ENCODE measurements at places on chromosomes 5 and 9.

- DNase-seq: no peak
Measured at GRCh38 chr5:52139888-52140615, 647.7 kb upstream of the ITGA1 start.

- DNase-seq: no peak
Measured at GRCh38 chr5:143084407-143084806, 314.2 kb downstream of the ARHGAP26 start.

GRCh38 chr9:132293145-132293721 is 61.6 kb downstream of the SETX start:
- DNase-seq: no peak

DNA sequence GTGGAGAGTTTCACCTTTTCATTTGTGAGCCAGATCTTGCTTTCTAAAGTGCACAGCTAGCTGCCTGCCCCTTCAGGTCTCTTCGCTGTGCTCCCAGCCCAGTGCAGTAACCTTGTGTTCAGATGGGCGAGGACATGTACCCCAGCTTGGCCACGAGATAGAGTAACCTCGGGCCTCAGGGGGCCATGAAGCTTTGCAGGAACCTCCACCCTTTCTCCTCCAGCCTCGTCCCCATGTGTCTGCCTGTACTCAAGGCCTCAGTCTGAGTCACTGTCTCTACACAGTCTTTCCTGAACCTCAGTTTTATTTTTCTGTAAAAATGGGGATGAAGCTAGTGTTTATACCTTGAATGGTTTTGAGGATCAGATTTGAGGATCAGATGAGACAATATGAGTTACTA is 37.9 kb downstream of the ERGIC1 start:
- DNase-seq: no peak

GRCh38 chr5:107593009-107593408 is 77.7 kb downstream of the EFNA5 start:
- DNase-seq: no peak

DNA sequence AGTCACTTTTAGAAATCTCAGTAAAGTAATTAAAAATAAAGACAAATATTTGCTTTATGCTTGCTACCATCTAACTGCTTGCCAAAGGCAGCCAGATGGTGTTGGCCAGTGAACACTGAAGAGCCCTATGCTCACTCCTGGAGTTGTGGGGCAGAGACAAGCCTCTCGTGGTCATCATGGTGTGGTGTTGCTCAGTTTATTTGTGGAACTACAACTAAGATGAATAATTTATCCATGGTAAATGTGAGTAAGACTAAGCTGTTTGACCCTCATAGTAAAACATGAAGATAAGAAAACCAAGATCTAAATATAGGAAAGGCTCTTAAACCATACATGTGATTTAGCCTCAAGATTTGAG is 100.7 kb downstream of the PDE8B start:
- DNase-seq: no peak

GRCh38 chr9:133238272-133238850 is 29.3 kb upstream of the OBP2B start:
- DNase-seq: peak; percentile 24

DNA sequence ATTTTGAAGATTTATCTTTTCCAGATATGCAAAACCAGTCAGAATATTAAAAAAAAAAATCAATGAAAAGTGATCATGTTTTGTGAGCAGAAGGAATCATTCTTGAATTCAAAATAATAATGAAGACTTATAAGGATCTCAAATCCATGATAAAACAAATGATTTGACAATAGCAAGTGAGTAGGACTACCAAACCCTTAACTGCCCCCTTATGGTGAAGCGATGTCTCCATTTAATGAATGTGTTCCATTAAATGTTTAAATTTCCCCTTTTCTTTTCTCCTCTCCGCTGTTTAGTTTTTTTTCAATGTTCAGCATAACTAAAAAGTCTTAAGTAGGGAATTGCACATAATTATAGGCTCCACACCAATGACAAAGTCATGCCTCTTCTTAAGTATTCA is 12.2 kb upstream of the MARCHF3 start:
- DNase-seq: no peak

DNA sequence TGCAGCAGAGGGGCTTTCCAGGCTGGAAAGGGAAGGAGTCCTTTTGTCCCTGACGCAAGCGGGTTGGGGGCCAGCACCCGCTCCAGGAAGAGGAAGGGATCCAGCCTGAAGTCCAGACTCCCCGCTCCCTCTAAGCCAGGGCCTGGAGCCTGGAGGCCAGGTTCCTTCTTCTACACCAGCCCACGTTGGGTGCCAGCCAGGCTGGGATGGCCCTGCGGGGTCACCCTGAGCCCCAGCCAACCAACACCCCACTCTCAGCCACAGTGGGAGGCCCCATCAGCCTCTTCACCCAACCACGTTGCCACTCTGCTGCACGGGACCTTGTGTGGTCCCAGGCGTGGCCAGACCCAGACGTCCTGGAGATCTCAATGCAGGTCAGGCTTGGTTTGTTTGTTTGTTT is 970 bp upstream of the FUT7 start:
- no peak for DNase-seq

DNA sequence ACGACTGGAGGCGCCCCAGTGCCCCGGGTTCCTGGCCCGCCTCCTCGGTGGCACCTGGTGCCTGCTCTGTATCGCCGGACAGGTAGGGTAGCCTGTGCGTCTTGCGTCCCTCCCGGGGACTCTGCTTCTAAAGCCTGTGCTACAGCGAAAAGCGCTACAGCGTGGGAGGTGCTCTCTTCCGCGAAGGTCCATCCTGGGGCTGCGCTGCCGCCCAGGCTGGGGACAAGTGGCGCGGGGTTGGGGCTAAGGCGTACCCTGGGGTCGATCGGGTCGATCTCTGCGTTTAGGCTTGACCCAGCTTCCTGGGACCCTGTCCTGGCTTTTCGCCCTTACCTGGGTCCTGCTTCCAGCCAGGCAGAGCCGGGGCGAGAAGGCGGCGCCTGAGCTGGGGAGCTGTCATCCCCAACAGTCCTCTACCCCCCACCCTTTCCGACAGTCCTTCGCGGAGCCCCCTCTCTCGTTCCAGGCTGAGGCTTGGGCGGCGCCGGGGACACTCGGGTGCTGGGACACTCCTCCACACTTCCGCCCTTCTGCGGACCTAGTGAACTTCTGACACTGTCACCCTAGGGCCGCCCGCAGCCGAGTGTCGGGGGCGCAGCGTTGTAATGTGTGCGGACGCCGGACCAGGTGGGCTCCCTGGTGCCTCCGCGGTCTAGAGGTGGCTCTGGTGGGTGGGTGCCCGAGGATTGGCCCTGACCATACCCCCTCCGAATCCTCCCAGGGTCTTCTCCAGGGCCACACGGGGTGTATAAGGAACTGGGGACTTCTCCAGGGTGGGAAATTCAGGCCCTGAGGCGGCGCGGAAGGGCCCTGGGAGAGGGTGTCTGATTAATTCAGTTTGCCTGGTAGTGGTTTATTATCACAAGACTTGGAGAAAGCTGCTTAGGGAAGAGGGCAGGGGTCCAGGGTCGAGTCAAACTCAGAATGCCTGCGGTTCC is 328.2 kb downstream of the SH3GL2 start:
- DNase-seq: no peak

DNA sequence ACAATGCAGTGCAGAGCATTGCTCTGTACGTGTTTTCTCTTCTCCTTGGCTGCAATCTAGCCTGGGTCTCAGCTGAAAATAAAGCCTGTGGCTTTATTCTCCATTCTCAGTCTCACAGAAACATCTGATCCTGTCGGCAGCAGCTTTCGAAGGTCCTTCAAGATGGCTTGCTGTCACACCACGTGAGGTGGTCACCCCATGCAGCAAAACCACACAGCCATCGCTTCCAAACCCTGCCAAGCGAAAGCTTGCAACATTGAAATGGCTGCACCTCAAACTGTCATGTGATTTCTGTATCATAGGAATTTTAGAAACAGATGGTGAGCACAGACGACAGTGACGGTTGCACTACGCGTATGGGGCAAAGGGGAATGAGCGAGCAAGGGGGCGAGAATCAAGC is 98.5 kb upstream of the SMARCA2 start:
- DNase-seq: no peak

GRCh38 chr5:44770780-44771717 is 37.7 kb upstream of the MRPS30 start:
- DNase-seq: no peak

DNA sequence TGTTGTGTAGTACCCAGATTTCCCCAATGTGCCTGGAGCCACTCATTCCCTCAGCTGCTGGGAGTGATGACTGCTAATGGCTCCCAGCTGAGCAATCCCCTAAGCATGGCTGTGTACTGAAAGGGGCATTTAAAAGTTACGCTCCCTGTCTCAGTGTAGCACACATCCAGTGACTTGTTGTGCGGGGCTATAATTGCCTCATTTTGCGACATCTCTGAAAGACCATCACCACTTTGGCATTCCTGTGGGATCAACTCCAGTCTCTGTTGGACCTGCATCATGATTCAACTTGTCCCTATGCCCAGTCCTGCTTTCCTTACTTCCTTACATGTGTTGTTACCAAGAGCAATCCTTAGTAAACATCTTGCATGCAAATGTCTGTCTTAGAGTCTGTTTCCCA is 201.2 kb upstream of the MPDZ start:
- no peak for DNase-seq

- no peak for DNase-seq
Measured at GRCh38 chr5:74376187-74376586, 264.3 kb downstream of the ENC1 start.

- no peak for DNase-seq
Measured at GRCh38 chr5:54883374-54884194, 101.8 kb downstream of the ESM1 start.

- DNase-seq: no peak
Measured at GRCh38 chr9:1083325-1083913, 33.3 kb downstream of the DMRT2 start.

- DNase-seq: no peak
Measured at GRCh38 chr5:141155540-141156374, 5.9 kb downstream of the PCDHB6 start.
